ENCODE measurements at places on chromosomes 5 and 9. TPM values are rescaled to one million over a fixed set of nuclear protein-coding genes. Genes with fewer than 3 reads are reported as not detected.
A peak's percentile ranks its signal among the peaks of the same experiment; 100 is the strongest.

DNA sequence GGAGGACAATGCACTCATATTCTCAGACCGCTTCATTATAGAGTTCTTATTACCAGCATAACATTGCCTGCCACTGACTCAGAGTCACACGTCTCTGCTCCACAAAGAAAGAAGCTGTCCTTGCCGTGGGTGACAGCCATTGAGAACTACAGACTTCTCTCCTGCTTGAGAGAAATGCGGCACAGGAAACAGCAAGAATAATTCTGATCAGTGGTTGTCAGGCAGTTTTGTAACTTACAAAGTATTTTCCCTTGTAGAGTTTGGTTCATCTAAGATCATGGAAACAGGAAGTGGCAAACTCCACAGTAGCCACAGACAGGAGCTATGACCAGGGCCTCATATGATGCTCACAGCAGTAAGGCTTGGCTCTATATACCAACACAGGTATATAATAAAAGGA lies 47.0 kb downstream of the KCNV2 start:
- H3K27ac ChIP-seq = no peak overlapping the region
- peaks cover 11% of the 10 kb centered on the region for H3K36me3 ChIP-seq
- H3K27me3 ChIP-seq = no peaks in the 10 kb centered on the region
- no peak for DNase-seq

DNA sequence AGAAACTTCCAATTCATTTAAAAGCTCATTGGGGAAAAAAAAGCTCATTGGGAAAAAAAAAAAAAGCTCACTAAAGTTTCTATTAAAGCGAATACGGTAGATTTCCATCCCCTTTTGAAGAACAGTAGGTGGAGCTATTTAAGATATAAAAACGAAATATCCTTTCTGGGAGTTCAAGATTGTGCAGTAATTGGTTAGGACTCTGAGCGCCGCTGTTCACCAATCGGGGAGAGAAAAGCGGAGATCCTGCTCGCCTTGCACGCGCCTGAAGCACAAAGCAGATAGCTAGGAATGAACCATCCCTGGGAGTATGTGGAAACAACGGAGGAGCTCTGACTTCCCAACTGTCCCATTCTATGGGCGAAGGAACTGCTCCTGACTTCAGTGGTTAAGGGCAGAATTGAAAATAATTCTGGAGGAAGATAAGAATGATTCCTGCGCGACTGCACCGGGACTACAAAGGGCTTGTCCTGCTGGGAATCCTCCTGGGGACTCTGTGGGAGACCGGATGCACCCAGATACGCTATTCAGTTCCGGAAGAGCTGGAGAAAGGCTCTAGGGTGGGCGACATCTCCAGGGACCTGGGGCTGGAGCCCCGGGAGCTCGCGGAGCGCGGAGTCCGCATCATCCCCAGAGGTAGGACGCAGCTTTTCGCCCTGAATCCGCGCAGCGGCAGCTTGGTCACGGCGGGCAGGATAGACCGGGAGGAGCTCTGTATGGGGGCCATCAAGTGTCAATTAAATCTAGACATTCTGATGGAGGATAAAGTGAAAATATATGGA lies at the start of gene PCDHGA12:
Gene PCDHGA12 (plus strand): TSS at position 176 of the 782 bp plus-strand sequence. CDS start 253 bp downstream, at position 429.
- H3K4me1 ChIP-seq = no peaks in the 10 kb centered on the region
- H3K4me3 ChIP-seq = peak within 1 kb of the TSS; percentile 14
- H3K27ac ChIP-seq = no peak within 1 kb of the TSS
- H3K36me3 ChIP-seq = no peaks in the 10 kb centered on the region
- peaks cover 31% of the 10 kb centered on the region for H3K27me3 ChIP-seq
- no peak for DNase-seq

DNA sequence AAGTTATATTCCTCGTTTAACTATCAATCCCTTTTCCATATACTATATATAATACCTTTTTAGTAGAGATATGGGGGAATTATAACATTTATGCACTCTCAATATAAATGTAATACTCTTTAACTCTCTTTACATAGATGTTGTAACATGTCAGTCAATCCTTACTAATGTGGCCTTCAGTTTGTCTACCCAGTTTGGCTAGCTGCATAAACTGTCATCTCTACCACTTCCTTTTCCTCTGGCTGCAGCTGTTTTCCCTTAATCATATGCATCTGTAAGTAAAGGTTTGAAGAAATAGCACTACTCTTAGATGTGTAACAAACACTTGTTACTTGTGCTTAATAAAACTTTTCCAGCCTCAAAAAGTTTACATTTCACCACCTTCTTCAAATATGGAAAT lies 13.4 kb downstream of the ABHD17B start:
- H3K4me1 ChIP-seq = no peaks in the 10 kb centered on the region
- no peak for DNase-seq
- H3K27me3 ChIP-seq = no peaks in the 10 kb centered on the region

DNA sequence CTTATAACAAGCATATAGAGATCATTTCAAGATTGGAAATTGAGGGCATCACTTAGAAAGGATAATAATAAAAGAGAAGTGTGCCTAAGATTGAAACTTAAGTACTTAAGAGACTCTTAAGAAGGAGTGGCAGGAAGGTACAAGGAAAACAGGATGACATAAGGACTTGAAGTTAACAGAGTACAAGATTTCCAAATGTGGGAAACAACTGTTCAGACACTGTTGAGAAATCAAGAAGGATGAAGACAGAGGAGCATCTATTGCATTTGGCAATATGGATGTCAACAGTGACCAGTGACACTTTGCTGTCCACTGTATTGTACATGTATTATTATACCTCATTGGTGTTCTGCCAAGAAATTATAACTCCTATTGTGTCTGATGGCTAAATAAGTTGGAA lies 157.8 kb upstream of the PTGER4 start:
- H3K27ac ChIP-seq = no peak overlapping the region
- DNase-seq = no peak
- H3K27me3 ChIP-seq = no peaks in the 10 kb centered on the region
- H3K4me3 ChIP-seq = no peak overlapping the region
- H3K36me3 ChIP-seq = no peaks in the 10 kb centered on the region
- H3K4me1 ChIP-seq = no peaks in the 10 kb centered on the region

ACTBL2 gene
- total RNA-seq = 0.16 TPM

All from left lung (tissue), 14 donors.